WTC11 (cell line): ENCODE measurements at places on chromosomes 5 and 9. TPM values are rescaled to one million over a fixed set of nuclear protein-coding genes. Genes with fewer than 3 reads are reported as not detected.
A peak's percentile ranks its signal among the peaks of the same experiment; 100 is the strongest.

- peaks cover 15% of the 10 kb centered on the region for H3K4me1 ChIP-seq
- DNase-seq: no peak
- peak overlapping the region; percentile 34; the same call in 1 of the 2 replicates for H3K27ac ChIP-seq
- H3K27me3 ChIP-seq: no peaks in the 10 kb centered on the region
- H3K4me3 ChIP-seq: no peak overlapping the region
- no peaks in the 10 kb centered on the region for H3K36me3 ChIP-seq
Measured at GRCh38 chr5:132474881-132475496, 15.6 kb downstream of the IRF1 start.

DNA sequence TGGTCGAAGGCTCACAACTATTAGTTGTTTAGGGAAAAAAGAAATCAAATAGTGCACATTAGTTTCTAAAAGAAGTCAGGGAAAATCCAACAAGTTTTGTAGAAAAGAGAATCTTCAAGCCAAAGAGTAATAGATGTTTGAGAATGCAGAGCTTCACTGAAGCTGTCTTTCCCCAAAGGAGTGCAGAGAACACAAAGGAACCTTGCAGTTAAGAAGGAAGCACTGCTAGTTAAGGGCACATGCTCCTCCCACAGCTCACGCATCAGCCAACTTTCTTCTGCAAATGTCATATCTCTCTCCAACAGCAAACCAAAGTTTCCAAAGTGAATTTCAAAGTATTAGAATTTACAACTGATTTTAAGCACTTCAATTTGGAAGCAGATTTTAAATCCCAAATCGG lies 116.4 kb upstream of the FST start:
- no peak overlapping the region for H3K4me3 ChIP-seq
- no peaks in the 10 kb centered on the region for H3K27me3 ChIP-seq
- peaks cover 4% of the 10 kb centered on the region; the same call in 1 of the 2 replicates for H3K4me1 ChIP-seq
- DNase-seq: no peak

DNA sequence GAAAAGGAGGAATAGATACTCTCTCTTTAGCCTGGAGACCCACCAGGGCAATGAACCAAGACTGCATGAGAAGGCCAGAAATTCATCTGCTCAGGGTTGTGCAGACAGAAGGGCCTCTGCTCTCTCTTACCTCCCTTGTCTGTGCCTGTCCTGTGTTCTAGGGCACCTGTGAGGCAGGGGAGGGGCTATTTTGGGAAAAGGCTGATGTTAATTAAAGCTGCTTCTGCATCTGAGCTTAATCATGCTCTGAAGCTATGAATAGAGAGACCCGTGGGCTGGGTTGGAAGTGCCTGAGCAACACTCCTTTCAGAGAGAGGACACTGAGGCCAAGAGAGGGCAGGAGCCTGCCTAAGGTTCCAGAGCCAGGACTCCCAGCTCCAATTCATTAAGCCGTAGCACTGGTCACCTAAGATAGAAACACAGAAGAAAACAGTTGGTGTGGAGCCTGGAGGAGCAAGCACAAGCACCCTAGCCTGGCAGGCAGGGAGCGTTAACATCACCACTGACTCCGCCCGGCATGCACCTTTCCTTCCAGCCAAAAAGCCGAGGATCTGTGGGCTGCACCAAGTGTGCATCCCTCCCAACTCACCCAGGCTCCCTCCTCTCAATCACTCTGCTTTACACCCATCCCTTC lies 31.4 kb upstream of the STING1 start:
- H3K27ac ChIP-seq: no peak overlapping the region; the same call in 1 of the 2 replicates
- H3K4me1 ChIP-seq: peaks cover 17% of the 10 kb centered on the region
- no peak overlapping the region for H3K4me3 ChIP-seq
- no peak for DNase-seq
- H3K36me3 ChIP-seq: peaks cover 11% of the 10 kb centered on the region
- H3K27me3 ChIP-seq: peaks cover 10% of the 10 kb centered on the region

DNA sequence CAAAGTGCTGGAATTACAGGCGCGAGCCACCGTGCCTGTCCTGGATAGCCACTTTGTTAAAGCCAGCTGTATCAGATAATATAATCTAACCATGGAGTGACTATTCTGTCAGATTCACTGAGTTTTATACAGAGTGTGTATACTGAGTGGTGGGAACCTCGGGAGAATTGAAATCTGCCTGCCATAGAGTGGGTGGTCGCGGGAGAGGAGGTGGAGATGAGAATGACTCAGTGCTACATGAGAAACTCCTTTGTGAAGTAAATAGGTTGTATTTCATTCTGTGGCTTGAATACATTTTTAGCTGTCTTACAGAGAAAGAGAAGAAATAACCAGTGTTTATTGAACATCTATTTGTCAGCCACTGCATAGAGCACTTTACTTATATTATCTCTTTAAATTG lies 26.4 kb downstream of the ATP6V0E1 start:
- H3K36me3 ChIP-seq: no peaks in the 10 kb centered on the region
- DNase-seq: no peak
- H3K27me3 ChIP-seq: no peaks in the 10 kb centered on the region
- peak overlapping the region; percentile 9 for H3K27ac ChIP-seq
- H3K4me1 ChIP-seq: peaks cover 5% of the 10 kb centered on the region; the same call in 1 of the 2 replicates
- H3K4me3 ChIP-seq: no peak overlapping the region

GRIA1 gene
- total RNA-seq: 0.76 to 0.81 TPM (median 0.76 TPM) in 3 replicates

TICAM2 gene
- total RNA-seq: 0.66 to 1.0 TPM in 2 of 3 replicates, not detected in the other

GRCh38 chr9:127711226-127711701 lies 4.2 kb downstream of the PTRH1 start:
- no peak overlapping the region for H3K4me3 ChIP-seq
- no peaks in the 10 kb centered on the region for H3K27me3 ChIP-seq
- H3K27ac ChIP-seq: no peak overlapping the region
- no peaks in the 10 kb centered on the region for H3K36me3 ChIP-seq

SLC30A5 gene
- 32.2 to 37.4 TPM (median 34.1 TPM) in 3 replicates for total RNA-seq

- H3K36me3 ChIP-seq: peaks cover 11% of the 10 kb centered on the region
- DNase-seq: no peak
- no peaks in the 10 kb centered on the region for H3K27me3 ChIP-seq
- H3K27ac ChIP-seq: no peak overlapping the region
Measured at GRCh38 chr9:13151489-13151888, 128.0 kb downstream of the MPDZ start.

DNA sequence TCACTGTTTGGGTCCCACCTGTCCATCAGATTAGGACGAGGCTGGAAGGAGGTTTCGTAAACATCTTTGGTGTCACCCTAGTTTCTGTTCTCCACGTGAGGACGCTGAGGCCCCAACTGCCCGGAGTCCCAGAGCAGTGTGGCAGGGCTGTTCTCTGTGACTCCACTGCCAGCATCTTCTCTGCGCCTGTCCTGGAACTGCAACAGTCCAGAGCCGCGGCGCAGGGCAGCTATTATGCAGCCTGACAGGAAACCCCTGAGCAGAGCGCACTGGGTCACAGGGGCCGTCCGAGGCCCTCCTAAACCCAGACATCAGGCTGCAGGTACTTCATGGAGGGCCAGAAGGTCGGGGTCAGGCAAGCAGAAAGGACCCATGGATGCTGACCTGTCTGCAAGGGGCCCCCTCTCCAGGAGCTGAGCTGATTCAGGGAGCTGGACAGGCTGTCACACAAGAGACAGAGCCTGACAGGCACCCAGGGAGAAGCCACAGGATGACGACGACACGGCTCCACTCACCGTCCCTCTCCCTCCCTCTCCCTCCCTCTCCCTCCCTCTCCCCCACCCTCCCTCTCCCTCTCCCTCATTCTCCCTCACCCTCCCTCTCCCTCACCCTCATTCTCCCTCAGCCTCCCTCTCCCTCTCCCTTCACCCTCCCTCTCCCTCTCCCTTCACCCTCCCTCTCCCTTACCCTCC lies 31.7 kb downstream of the DBH start:
- H3K27me3 ChIP-seq: no peaks in the 10 kb centered on the region
- no peak overlapping the region for H3K27ac ChIP-seq
- H3K4me3 ChIP-seq: no peak overlapping the region
- peaks cover 11% of the 10 kb centered on the region for H3K36me3 ChIP-seq

CPEB4 gene
- total RNA-seq: 9.1 to 12.7 TPM (median 9.2 TPM) in 3 replicates

GRCh38 chr5:174251305-174252000 lies 205.9 kb downstream of the NSG2 start:
- no peaks in the 10 kb centered on the region; the same call in 1 of the 2 replicates for H3K27me3 ChIP-seq
- H3K4me1 ChIP-seq: no peaks in the 10 kb centered on the region
- no peaks in the 10 kb centered on the region for H3K36me3 ChIP-seq
- no peak overlapping the region for H3K4me3 ChIP-seq

DNA sequence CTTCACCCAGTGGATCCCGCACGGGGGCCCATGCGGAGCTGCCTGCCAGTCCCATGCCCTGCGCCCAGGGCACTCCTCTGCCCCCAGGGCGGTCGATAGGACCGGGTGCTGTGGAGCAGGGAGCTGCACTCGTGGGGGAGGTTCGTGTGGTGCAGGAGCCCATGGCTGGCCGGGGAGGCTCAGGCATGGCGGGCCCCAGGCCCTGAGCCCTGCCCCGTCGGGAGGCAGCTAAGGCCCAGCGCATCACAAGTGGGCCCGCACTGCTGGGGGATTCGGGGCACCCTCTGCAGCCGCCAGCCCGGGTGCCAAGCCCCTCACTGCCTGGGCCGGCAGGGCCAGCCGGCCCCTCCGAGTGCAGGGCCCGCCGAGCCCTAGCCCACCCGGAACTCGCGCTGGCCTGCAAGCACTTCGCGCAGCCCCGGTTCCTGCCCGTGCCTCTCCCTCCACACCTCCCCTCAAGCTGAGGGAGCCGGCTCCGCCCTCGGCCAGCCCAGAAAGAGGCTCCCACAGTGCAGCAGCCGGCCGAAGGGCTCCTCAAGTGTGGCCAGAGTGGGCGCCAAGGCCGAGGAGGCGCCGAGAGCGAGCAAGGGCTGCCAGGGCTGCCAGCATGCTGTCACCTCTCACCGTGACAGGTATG lies 221.1 kb upstream of the RORB start:
- no peak for DNase-seq
- H3K27me3 ChIP-seq: no peaks in the 10 kb centered on the region
- H3K4me3 ChIP-seq: no peak overlapping the region
- H3K36me3 ChIP-seq: peaks cover 18% of the 10 kb centered on the region
- no peak overlapping the region for H3K27ac ChIP-seq
- H3K4me1 ChIP-seq: no peaks in the 10 kb centered on the region

GRCh38 chr9:110157823-110158664 lies 49.9 kb downstream of the C9orf152 start:
- DNase-seq: no peak
- peaks cover 9% of the 10 kb centered on the region; the same call in 1 of the 2 replicates for H3K27me3 ChIP-seq
- peaks cover 22% of the 10 kb centered on the region for H3K4me1 ChIP-seq
- no peak overlapping the region for H3K4me3 ChIP-seq
- H3K36me3 ChIP-seq: peaks cover 11% of the 10 kb centered on the region; the same call in 1 of the 2 replicates
- peak overlapping the region; percentile 59; the same call in 1 of the 2 replicates for H3K27ac ChIP-seq

DNA sequence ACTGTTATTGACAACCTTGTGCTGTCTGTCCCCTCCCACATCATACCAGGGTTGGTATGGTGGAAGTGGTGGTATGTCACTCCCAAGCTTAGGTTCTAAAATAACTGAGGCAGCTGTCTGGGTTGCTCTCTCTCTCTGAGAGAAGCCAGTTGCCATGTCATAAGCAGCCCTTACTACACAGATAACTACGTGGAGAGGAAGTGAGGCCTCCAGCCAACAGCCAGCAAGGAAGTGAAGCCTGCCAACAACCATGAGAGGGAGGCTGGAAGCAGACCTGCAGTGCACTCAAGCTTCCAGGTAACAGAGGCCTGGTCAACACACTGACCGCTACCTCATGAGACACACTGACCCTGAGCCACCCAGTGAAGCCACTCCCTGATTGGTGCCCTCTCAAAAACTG lies 18.6 kb downstream of the CTNNAL1 start:
- H3K27ac ChIP-seq: no peak overlapping the region
- peaks cover 8% of the 10 kb centered on the region for H3K36me3 ChIP-seq
- no peaks in the 10 kb centered on the region for H3K4me1 ChIP-seq
- H3K27me3 ChIP-seq: no peaks in the 10 kb centered on the region
- no peak for DNase-seq
- no peak overlapping the region for H3K4me3 ChIP-seq

FAM151B gene
- 0.48 to 0.94 TPM (median 0.62 TPM) in 3 replicates for total RNA-seq

GRXCR2 gene
- total RNA-seq: not detected in 3 replicates

PCDHB13 gene
- 2.2 to 2.9 TPM (median 2.6 TPM) in 3 replicates for total RNA-seq

BTNL9 gene
- total RNA-seq: 1.6 to 3.4 TPM (median 1.8 TPM) in 3 replicates

- H3K4me1 ChIP-seq: no peaks in the 10 kb centered on the region
- peak; percentile 68 for DNase-seq
- no peak overlapping the region for H3K4me3 ChIP-seq
- no peaks in the 10 kb centered on the region for H3K36me3 ChIP-seq
- no peaks in the 10 kb centered on the region for H3K27me3 ChIP-seq
Measured at GRCh38 chr5:79829260-79829659, 139.6 kb downstream of the CMYA5 start.

DNA sequence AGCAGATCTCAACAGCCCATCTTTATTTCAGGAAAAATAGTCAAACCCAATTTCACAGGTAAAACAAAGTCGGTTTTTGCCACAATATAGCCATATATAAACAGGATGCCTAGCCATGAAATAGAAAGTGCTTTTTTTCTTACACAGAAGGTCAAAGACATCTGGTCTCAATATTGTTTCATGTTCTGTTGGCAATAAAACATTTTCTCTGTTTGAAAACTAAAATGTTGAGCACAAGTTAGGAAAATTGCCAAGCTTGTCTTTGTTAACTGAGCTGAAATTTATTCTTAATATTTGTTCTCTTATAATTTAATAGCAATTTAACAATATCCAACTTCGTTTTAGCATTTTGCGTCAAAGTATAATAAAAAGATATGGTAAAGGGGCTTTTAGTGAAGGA lies 673.4 kb downstream of the DTWD2 start:
- H3K36me3 ChIP-seq: no peaks in the 10 kb centered on the region
- H3K27me3 ChIP-seq: no peaks in the 10 kb centered on the region
- no peak for DNase-seq
- H3K4me1 ChIP-seq: peaks cover 19% of the 10 kb centered on the region
- H3K27ac ChIP-seq: no peak overlapping the region

GRCh38 chr5:65981548-65981947 lies 55.2 kb downstream of the ERBIN start:
- peaks cover 18% of the 10 kb centered on the region for H3K36me3 ChIP-seq
- peaks cover 46% of the 10 kb centered on the region for H3K4me1 ChIP-seq
- no peak for DNase-seq
- peak overlapping the region; percentile 75 for H3K27ac ChIP-seq
- H3K4me3 ChIP-seq: no peak overlapping the region

SLC1A3 gene
- total RNA-seq: 45.9 to 77.9 TPM (median 53.8 TPM) in 3 replicates

ANKRD31 gene
- 0.09 to 0.18 TPM (median 0.09 TPM) in 3 replicates for total RNA-seq

DNA sequence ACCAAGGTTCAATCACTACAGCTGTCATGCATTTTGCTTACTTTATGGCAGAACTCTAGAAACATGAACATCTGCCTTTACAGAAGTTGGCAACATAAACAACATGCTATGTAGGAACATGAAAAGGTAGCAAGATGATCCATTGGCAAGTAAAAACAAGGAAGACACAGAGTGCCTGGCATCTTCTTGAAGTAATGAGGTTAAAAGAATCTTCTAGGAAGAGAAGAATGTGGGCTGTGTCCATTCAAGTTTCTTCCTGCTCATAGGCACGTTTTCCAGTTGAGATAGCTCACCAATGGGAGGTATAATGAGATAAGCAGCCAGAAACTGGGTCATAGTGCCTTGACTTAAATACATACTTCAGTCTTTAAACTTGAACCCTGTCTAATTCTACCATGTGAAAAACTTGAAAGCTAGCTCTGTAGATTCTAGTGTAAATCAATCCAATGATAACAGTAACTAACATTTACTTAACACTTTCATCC lies 109.4 kb upstream of the PRLR start:
- no peak overlapping the region for H3K4me3 ChIP-seq
- H3K4me1 ChIP-seq: peaks cover 44% of the 10 kb centered on the region
- no peaks in the 10 kb centered on the region for H3K27me3 ChIP-seq
- no peak overlapping the region for H3K27ac ChIP-seq
- no peak for DNase-seq
